ENCODE measurements at places on chromosomes 16 and 17. TPM values are rescaled to one million over a fixed set of nuclear protein-coding genes. Genes with fewer than 3 reads are reported as not detected.

The CACNG1 gene
- not detected for total RNA-seq

GRCh38 chr17:65657251-65657828, 95.9 kb upstream of the AXIN2 start:
- no peaks in the 10 kb centered on the region for H3K4me1 ChIP-seq
- DNase-seq = no peak
- H3K27me3 ChIP-seq = no peaks in the 10 kb centered on the region
- H3K27ac ChIP-seq = no peak overlapping the region

DNA sequence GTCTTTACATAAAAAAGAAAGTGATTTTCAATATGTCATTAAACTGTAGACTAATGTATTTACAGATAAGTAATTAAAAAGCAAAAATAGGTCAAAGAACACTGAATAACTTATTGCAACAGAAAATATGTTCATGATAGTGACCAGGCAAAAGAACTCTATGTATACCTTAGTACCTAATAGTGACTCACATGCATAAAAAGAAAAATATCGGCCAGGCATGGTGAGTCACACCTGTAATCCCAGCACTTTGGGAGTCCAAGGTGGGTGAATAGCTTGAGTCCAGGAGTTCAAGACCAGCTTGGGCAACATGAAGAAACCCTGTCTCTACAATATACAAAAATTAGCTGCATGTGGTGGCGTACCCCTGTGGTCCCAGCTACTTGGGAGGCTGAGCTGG, 33.0 kb upstream of the TOM1L1 start:
- no peaks in the 10 kb centered on the region for H3K27me3 ChIP-seq
- no peaks in the 10 kb centered on the region for H3K4me1 ChIP-seq
- no peak overlapping the region for H3K27ac ChIP-seq
- no peak for DNase-seq
- no peaks in the 10 kb centered on the region for H3K36me3 ChIP-seq
- no peak overlapping the region for H3K4me3 ChIP-seq

DNA sequence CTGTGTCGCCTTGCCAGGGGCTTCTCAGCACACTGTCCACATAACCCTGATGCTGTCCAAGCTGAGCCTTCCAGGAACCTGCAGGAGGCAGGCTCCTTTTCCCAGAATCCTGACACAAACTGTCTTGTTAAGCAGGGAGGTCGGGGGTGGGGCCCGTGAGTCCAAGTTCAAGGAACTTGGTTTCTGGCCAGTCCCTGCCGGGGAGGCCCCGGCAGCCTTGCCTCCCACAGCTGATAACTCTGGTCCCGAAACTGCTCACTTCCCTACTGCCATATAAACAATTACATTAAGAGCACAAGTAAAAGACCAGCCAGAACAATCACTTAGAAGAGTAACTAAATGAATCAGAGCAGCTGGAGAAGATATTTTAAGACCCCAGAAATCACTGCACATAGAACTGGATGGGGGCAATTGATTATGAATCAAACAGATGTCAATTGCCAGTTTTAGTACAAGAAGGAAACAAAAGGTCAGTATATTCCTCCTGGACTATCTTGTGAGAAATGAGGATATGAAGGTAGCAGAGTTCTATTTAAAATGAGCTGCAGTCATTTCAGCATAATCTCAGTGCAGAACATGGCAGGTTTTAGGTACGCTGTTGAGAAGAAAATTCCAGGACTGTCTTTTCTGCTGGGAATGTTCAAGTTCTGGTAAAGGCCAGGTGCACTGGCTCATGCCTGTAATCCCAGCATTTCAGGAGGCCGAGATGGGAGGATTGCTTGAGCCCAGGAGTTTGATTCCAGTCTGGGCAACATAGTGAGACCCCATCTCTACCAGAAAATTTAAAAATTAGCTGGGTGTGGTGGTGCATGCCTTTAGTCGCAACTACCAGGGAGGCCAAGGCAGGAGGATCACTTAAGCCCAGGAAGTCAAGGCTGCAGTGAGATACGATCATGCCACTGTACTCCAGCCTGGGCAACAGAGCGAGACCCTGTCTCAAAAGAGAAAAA, 169.8 kb downstream of the PITPNC1 start:
- peaks cover 12% of the 10 kb centered on the region for H3K4me1 ChIP-seq
- no peaks in the 10 kb centered on the region for H3K36me3 ChIP-seq
- no peak overlapping the region for H3K4me3 ChIP-seq
- H3K27ac ChIP-seq = no peak overlapping the region

- DNase-seq = no peak
- H3K4me1 ChIP-seq = no peaks in the 10 kb centered on the region
- H3K27me3 ChIP-seq = no peaks in the 10 kb centered on the region
- H3K4me3 ChIP-seq = no peak overlapping the region
- no peak overlapping the region for H3K27ac ChIP-seq
- H3K36me3 ChIP-seq = no peaks in the 10 kb centered on the region
Measured at GRCh38 chr16:77686385-77686784, 35.9 kb upstream of the NUDT7 start.

Measured in vagina (tissue), 2 donors.